Anterior cingulate cortex (tissue), 58 donors: ENCODE measurements at places on chromosomes 16 and 17.
A peak's percentile ranks its signal among the peaks of the same experiment; 100 is the strongest.

- no peak for DNase-seq
These were observed 28.7 kb upstream of the ENPP7 start for GRCh38 chr17:79702034-79702433.

DNA sequence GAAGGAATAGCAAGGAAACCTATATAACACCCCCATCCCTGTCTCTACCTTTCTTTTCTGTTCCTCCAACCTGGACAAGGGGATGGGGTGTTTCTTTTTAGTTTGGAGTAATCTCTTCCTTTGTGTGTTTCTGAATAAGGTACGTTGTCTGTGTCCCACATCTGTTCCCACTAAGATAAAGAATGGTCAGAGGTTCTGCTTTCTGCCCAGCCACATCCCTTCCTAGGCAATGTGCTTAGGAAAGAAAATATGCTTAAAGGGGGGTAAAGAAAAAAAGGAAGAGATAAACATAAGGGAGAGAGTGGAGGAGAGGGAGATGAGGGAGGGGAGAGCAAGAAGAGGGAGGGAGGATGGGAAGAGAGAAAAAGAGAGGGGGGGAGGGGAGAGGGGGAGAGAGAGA is 35.1 kb downstream of the SLC6A2 start:
- no peak for DNase-seq

GRCh38 chr17:54836723-54837462 is 63.8 kb upstream of the TOM1L1 start:
- no peak for DNase-seq

- DNase-seq, result peak; percentile 11
These were observed 28.3 kb upstream of the MYH10 start for GRCh38 chr17:8658810-8659209.

DNA sequence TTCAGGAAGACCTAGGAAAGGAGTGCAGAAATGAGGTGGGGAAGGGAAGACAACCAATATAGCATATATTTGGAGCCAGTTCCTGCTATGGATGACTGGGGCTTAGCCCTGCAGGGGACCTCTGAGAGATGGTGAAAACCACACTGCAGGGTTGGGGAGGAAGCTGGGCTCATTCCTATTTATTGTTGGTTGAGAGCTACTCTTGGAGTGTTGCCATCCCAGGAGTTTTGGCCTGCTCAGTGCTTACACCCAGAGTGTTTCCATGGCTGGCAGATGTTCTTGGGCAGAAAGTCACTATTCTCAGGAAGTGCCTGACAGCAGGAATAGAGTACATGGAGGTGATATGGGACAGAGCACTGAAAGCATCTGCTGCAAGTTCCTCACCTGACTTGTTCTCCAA is 145.8 kb downstream of the SPACA3 start:
- no peak for DNase-seq

DNA sequence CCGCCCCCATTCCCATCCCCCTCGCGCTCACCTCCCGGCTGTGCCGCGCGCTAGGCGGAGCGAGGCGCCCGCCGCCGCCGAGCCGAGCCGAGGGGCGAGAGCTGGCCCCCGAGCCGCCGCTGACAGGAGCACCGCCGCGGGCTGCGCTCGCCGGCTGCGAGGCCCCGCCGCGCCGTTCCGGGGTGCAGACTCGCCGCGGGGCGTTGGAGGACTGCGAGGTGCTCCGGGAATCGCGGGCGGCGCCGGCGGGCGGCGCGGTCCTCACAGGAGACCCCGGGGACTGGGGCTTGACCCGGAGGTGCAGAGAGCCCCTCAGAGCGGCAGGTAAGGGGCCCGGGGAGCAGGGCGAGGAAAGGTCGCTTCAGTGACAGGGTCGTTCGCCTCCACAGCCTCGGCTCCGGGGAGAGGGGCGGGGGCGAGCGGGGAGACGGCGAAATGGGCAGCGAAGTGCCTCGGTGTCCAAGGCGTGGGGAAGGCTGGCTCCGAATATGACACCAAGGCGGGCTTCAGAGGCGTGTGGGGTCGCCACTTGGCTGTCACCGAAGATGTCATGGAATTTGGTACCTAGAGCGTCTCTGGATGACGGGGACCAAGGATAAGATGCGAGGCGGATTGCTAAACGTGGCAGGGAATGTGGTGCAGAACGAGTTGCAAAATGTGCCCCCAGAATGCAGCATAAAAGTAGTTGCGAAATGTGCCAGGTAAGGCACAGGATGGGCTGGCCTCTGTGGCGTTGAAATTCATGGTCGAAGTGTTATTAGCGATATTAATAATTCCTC is 580 bp downstream of the TANC2 start:
- peak; percentile 51 for DNase-seq

- DNase-seq, result peak; percentile 66
These were observed 887 bp downstream of the ZBTB4 start for GRCh38 chr17:7478276-7479212.

- no peak for DNase-seq
These were observed 595.0 kb downstream of the WWOX start for GRCh38 chr16:78694414-78694813.

DNA sequence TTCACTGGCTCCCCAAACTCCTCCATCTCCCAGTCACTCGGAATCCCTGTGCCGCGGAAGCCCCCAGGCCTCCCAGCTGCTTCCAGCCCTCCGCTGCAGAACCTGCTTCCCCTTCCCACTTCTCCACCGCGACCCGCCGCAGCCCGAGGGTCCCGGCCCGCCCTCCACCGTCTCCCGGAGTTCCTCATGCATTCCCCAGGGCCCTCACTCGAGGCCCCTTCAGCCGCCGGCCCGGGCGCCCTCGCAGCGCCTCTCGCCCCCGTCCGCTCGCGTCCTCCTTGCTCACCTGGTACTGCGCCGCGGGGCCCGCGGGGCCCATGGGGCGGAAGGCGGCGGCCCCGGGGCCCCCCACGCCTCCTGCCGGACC is 329 bp downstream of the SMARCD2 start:
- DNase-seq, result no peak

DNA sequence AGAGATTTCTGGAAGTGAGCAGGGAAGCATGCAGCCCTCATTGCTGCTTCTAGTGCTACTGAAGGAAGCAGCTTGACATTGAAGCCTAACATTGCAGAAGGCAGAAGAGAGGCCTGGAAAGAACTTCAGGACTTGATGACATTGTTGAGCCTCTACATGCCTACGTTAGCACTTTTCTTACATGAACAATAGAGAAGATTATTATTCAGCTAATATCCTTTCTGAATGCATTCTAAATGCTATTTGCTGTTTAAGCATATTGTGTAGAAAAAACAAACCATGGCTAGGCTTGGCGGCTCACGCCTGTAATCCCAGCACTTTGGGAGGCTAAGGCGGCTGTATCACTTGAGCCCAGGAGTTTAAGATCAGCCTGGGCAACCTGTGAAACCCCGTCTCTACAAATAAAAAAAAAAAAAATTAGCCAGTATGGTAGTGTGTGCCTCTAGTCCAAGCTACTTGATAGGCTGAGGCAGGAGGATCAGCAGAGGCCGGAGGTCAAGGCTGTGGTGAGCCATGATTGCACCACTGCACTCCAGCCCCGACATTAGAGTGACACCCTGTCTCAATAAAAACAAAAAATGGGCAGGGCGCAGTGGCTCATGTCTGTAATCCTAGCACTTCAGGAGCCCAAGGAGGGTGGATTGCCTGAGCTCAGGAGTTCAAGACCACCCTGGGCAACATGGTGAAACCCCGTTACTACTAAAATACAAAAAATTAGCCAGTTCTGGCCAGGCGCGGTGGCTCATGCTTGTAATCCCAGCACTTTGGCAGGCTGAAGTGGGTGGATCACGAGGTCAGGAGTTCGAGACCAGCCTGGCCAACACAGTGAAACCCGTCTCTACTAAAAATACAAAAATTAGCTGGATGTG is 2.2 kb upstream of the AURKB start:
- no peak for DNase-seq

GRCh38 chr16:54933281-54934011 is 2.8 kb downstream of the IRX5 start:
- DNase-seq, result no peak

GRCh38 chr16:22323173-22323958 is 26.2 kb downstream of the POLR3E start:
- DNase-seq, result no peak

DNA sequence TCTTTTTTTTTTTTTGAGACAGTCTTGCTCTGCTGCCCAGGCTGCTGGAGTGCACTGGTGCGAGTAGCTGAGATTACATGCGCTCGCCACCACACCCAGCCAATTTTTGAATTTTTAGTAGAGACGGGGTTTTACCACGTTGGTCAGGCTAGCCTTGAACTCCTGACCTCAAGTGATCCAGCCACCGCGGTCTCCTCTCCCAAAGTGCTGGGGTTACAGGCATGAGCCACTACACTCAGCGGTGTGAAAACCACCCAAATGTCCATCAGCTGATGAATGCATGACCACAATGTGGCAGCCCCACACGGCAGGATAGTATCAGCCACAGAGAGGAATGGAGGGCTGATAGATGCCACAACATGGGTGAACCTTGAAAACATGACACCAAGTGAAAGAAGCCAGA is 2.1 kb downstream of the P2RX5 start:
- DNase-seq, result no peak

DNA sequence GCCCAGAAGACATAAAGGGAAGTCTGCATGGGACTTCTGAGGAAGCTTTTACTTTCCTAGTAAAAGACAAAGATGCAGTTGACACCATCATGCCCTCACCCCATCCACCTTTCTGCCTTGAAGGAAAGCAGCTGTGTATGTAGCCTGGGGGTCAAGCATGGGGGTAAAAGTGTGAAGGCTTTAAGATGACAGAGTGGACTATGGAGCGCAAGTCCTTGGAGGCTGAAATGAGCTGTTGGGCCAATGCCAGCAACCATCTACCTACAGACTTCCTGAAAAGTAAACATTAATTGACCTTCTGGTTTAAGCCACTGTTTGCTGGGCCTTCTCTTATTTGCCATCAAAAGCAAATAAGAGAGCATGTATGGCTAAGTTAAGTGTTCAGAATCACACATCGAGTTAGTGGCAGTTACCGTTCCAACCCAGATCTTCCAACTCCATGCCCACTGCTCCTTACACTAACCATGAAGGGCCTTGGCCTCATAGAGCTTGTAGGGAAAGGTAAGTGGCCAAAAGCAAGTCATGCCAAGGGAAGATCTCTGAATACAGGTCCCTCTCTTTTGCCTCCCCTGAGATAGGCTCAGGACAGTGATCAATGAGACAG is 30.0 kb downstream of the SLC13A5 start:
- no peak for DNase-seq

- no peak for DNase-seq
These were observed 253.6 kb downstream of the CDH13 start for GRCh38 chr16:82880346-82880745.

DNA sequence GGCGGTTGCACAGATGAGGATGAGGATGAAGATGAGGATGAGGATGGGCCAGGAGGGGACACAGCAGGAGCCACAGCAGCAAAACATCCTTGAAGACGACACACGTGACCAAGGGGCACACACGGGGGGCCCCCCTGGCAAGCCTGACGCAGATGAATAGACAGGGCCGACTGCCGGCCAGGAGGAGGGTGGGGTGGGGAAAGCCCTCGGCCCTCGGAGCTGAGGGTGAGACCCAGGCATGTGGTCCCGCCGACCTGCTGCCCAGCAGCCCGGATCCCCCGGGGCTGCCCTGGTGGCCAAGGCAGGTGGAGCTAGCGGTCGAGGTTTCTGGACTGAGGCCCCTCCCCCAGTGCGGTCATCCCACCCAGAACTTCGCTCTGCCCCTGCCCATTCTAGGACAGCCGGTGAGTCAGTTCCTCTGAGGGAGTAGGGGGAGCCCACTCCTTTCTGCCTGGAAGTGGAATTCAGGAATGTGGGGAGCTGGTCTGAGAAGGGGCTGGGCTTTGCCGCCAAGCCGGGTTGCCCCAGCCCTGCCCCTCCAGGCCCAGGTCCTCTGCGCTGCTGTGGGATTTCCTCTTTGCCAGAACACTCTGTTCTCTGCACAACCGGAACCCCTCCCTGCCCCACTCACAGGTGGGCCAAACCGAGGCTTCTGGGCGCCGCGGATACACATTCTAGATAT is 9.9 kb downstream of the CYGB start:
- no peak for DNase-seq

DNA sequence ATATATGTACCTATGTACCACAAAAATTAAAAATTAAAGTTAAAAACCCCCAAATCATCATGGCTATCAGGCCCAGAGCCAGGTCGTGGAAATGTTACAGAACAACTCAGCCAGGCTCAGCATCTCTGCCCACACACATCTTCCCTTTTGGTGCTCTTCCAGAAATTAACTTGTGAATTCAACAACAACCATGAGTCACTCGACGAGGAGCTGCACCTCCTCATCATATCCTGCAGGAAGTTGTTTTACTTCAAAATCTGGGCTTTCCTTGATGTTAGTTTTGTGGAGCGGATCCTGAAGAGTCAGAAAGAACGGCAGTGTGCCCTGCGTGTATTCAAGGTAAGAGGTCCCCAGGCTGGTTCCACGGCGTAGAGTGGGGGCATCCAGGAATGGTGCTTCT is 10.6 kb downstream of the FBXO39 start:
- DNase-seq, result no peak

DNA sequence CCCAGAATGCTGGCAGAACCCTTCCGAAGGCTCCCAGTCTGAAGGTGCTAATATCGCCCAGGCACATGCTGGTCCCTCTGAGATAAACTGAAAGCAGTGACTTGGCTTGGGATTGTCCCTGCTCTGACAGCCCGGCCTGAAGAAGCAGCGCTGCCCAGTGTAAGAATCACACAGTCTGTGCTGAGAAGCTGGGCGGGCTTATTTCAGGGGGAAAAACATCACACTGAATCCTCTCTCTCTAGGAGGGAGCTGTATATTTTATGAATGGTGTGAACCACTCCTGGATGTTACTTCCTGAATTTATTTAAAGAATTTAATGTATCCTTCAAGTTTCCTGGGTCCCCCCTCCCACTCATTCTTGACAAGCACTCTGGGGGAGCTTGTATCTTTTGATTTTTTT is 36.3 kb downstream of the GAS7 start:
- no peak for DNase-seq

- no peak for DNase-seq
These were observed 1.3 kb upstream of the DNAH2 start for GRCh38 chr17:7715936-7716886.

DNA sequence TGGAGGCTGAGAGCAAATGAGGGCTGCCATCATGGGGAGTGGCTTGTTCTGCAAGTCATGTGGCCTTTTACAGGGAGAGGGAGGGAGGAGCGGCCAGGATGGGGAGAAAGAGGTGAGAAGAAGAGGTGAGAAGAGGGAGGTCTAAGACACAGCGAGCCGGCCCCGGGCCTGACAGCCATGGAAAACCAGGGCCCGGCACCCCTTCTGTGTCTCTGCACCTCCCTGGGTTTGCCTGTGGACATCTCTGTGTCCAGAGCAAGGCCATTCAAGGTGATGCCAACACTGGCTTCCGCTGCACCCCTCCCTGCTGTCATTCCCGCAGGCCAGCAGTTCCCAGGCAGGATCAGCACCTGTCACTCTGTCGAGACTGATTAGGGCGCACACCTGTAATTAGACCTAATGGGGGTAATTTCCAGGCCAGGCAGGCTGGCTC is 75.6 kb downstream of the MGAT5B start:
- no peak for DNase-seq
